ENCODE measurements at places on chromosomes 6 and 20.
A peak's percentile ranks its signal among the peaks of the same experiment; 100 is the strongest.

DNA sequence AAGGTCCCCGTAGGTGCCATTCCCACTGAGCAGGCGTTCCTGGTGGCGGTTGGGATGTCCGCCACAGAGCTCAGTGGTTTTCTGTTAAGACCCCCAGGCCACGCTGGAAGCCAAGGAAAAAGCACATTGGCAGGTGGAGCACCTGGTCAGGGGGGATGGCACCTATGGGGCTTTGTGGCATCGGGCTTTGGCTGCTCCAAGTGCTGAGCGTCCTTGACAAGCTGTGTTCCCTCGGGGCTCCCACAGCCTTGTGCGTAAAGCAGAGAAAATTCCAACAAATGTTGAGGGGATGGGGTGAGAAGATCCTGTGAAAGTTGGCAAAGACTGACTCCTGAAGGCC is 135.4 kb downstream of the JPH2 start:
- DNase-seq = no peak

DNA sequence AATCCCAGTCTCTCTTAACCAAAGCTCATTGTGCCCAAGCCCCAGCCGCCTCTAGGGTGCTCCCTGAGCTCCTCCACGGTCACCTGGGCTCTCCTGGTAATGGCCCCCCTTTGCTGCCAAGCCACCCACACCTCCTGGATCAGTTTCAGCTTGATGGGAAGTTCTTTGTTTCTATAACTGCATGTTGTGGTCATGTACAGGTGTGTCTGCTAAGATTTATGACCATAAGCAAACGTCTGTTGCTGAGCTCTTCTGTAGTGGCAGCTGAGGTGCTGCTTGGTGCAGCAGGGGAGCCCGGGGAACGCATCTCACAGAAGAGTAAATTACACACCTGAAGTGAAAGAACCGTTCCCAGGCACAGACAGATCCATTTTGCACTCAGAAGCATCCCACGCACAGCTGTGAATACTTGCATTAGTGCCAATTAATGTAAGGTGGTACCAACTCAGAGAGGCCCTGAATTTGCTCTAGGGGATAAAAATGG is 194.6 kb upstream of the ARID1B start:
- DNase-seq = no peak

DNA sequence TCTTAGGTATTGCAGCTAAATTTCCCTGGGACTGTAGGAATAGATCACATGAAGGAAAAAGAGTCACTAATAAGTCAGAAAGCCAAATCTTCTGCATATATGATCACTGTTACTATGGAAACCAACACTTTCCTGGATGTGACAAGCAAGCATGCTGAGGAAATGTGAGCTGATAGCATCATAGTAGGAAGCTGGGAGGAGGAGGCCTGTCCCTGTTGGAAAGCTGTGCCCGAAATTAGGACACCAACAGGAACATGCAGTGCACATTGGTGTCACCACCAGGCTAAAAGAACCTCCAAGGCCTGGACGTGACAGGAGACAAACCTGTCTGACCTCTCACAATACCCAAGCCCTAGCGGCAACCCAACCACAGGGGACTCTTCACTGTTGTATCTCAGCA is 181.9 kb upstream of the PCSK2 start:
- no peak for DNase-seq

DNA sequence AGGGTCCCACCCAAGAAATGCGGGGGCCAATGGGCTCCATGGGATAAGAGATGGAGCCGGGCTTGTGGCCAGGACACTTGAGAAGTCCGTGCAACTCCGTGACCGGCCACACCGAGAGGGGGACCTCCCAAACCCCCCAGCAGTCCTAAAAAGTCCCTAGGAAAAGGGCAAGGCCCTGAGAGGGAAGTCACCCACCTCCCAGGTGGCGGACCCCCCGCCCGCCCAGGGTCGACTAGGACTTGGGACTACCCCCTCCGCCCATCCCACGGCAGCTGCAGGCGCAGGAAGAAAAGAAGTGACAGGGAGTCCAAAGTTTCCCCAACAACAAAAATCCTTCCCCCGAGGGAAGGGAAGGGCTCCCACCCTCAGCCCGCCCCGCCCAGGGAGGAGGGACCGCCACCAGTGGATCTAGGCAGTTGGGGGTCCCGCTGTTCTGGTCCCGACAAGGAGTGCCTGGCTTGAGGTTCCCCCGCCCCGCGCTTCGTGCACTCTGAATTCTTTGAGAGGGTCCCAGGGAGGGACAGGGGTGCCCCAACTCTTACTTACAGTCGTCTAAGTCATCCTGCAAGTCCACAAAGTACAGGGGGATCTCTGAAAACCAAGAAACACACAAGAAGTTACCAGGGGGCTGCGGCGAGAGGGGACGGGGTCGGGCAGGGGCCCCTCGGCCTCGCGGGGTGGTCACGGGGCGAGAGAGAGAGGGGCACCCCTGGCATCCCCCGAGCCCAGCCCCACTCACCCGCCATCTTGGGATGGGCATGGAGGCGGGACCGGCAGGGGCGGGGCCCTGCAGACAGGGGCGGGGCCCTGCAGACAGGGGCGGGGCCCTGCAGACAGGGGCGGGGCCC is 611 bp upstream of the RAB22A start:
- DNase-seq = peak; percentile 17

DNA sequence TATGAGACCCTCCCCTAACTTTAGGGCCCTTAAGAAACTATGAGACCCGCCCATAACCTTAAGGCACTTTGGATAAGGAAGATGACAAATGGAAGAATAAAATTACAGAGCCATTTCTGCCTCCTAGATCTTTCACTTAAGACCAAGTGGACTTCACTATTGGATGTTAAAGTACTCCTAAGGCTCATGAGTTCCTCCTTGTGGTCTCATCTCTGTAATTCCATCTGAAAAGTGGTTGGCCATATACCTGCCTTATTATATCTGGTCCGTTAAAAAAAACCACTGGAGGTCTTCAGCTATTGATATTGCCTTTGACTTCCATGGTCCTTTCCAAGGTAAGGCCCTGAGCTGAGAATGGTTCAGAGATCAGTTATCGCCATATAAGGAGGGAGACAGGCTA is 310.3 kb downstream of the EYA4 start:
- no peak for DNase-seq

DNA sequence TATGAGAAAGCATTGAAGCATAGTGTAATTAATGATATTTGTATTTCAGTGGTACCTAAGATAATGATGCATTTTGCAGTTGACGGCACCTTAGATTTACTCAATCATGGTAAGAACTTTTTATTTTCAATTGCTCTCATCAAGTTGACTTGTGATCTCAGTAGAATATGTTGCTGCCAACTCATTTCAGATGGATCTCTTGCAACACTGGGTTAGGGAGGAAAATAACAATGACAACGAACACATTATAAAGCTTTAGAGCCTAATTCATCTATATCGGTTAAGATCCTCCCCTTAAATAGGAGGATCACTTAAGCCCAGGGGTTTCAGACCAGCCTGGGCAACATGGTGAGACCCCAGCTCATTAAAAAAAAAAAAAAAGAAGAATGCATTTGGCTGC is 18.0 kb upstream of the TBC1D22B start:
- DNase-seq = no peak

GRCh38 chr6:100617633-100618350 is 153.1 kb upstream of the SIM1 start:
- DNase-seq = peak; percentile 15

GRCh38 chr6:147173140-147173539 is 31.1 kb upstream of the STXBP5 start:
- no peak for DNase-seq

- no peak for DNase-seq
Measured at GRCh38 chr6:21099338-21100314, 493.9 kb upstream of the SOX4 start.

DNA sequence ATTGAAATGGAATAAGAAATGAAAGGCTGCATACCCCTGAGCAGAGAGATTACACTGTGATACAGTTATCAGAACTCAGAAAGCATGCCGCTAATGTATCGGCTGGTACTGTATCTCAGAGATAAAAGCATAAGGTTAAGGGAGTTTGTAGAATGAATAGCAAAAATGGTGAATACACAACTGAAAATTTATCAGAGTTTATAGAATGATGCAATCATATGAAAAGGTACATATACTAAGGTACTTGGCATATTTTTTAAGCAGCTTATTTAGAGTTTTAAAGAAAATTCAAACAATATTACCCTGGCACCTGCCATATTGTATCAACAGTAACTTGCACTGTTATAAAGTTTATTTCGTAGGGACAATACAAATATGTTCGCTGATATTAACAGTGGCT is 364.0 kb downstream of the PHF3 start:
- DNase-seq = no peak

DNA sequence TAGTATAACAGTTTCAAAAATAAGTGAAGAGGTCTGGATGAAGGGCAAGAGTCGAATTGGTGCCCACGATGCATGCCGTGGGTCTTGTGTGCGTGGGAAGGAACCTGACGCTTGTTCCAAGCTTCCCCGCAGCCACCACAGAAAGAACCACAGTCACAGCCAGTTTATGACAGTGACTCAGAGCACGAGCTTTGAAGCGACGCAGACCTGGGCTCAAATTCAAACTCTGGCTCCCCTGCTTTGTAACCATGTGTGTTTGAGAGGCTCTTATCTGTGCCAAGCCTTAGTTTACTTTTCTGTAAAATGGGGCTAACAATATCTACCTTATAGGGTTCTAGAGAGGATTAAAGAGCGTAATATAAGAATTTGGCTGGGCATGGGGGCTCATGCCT is 65.5 kb downstream of the SYNJ2 start:
- no peak for DNase-seq

DNA sequence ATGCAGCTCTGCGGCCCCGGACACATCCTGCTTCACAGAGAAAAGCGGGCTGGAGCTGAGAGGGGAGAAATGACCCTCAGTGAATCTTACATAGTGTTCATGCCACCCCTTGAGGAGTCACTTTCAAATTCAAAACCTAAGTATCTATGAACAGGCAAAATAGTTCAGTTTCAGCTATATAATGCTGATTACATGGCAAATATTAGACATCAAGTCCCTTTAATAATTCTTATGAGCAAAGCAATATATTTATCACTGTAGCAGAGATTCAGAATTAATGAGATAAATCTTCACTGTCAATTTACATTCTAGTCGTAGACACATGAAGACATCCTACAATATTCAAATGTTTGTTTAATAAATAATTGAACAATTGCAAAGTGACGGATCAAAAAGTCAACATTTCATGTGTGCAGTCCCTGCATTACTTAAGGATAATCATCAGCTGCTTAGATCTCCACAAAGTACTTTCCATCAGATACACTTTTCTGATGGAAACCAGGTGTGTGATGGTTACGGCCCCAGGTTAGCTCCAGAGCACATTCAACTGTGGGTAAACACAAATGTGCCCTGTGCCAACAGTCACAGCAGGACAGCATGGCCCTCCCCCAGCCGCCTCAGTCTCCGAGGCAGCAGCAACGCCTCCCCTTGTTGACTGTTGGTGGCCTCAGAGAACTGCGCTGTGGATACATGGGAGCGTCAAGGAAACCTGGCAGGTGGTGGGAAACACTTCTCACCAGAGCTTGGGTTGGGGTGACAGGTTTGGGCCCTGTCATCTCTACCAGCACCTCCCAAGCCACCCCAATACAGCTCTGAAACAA is 787 bp upstream of the PRR18 start:
- DNase-seq = no peak

DNA sequence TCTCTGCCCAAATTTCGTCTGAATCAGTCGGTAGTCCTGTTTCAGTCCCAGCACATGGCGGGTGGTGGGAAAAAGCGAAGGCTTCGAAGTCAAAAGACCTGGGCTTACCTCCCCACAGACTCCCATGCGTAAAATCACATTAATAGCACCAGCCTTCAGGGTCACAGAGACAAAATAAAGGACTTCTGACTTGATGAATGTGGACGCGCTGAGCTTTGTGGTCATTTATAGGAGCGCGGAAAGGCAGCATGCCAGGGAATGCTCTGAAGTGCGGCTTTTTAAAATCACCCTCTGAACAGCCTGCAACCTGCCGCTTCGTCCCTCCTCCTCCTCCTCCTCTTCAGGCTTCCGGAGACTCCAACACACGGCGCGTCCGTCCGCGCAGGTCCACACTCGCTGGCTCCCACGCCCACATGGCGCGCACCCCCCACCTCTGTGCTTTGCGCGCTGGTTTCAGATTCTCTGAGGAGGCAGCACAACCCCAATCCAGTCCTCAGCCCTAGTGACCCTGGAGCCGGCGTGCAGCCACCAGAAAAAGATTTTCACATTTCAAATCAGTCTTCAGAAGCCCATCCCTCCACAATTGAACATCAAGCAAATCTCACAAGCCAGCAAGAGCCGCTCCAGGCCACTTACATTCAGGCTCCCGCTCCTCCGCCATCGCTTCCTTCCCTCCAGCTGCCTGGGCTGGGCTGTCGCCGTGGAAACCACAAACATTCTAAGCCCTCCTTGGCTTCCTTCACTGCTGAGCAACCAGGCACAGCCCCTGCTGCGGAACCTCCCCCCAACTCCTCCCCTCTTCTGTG is at the start of gene C6orf118:
Gene C6orf118 (minus strand): TSS at position 680 of the 806 bp plus-strand sequence. CDS start 19 bp downstream, at position 661.
- DNase-seq = peak; percentile 83

DNA sequence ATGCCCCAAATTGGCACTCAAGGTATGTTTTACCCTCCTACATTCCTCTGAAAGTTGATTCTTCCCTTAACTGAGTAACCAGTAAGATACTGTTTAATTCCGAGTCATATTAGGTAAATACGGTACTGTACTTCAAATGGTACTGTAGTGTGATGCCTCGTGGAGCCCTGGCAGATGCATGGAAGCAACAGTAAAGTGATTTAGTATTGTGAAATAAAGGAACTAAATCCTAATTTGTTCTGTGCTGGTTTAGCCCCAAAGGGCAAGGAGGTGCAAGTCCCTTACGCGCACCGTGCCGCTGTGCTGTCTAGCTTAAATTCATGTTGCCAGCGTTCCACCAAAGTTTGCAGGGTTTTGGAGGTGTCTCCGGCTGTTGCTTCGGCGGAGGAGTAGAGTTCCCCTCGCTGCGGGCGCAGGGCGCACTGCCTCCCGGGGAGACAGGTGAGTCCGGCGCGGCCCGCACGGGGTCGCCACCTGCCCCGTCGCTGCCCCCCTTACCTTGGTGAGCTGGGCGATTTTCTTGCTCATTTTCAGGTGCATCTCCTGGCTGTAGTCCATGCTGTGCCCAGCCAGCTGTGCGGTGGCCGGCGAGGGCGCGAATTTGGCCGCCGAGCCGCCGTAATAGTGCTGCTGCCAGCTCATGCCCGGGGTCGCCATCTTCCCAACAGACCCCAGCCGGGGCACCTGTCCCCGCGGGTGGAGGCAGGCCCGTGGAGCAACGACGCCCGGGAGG is 655 bp downstream of the FAM184A start:
- no peak for DNase-seq

GRCh38 chr6:64680446-64680845 is 1026.6 kb downstream of the EYS start:
- peak; percentile 86 for DNase-seq

GRCh38 chr6:162621246-162621645 is 106.3 kb downstream of the PRKN start:
- peak; percentile 79 for DNase-seq

- DNase-seq = no peak
Measured at GRCh38 chr6:16320533-16321340, 82.3 kb downstream of the GMPR start.
